Cerebellum (tissue), 4 donors: ENCODE measurements at places on chromosomes 4 and X. TPM values are rescaled to one million over a fixed set of nuclear protein-coding genes. Genes with fewer than 3 reads are reported as not detected.

Gene IL21
- not detected for total RNA-seq

Gene ZNF827
- 30.5 TPM for total RNA-seq

Gene NPY5R
- 4.5 TPM for total RNA-seq

DNA sequence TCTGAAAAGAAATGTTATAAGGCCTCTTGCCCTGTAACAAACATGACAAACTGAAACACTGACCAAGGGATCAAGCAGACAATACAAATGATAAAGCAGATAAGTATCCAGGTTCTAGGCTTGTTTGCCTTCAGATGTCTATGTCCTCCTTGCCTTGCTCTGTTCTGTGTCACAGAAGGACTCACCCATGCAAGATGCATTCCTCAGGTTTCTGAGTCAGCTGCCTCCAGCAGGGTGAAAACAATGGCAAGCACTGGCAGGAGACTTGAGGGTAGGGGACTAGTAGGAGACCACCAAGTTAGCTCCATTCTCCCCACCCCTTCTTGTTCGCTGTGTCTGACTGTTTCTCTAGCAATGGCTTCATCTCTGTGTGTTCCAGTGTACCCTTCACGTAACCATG, 76.6 kb upstream of the CXXC4 start:
- no peak for DNase-seq

GRCh38 chr4:16579866-16580265, 318.6 kb downstream of the LDB2 start:
- no peak for DNase-seq

- no peak for DNase-seq
Measured at GRCh38 chrX:39477031-39477761, 620.6 kb downstream of the BCOR start.

DNA sequence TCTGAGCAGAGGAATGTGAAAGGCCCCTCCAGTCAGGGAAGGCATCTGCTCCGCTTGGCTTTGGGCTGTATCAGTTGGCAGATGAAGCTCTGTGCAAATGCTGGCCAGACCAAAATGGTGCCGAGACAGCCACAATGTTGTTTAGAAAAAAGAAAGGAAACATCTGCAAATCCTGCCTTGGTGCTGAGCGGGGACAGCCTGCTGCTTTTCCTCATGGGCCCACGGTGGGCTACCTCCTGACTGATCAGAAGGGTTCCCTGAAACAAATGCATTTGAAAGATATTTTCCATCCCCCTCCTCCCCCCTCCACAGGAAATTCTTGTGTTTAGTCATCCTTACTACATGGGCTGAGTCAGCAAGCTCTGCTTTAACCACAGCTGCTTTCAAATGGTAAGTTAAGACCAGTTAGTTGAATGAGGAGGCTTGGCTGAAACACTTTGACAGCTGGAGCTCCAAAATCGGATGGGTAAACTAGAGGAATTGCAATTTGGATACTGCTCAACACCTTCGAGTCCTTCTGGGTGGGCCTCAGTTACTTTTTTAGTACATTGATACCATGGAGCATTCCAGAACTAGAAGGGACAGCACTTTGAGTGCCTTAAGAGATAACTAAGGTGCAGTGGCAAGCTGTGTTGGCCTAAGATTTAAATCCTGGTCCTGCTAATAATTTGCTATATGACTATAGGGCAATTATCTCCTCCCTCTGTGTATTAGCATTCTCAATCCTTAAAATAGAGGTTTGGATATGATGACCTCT, 36.0 kb downstream of the PLAC1 start:
- no peak for DNase-seq

- no peak for DNase-seq
Measured at GRCh38 chr4:39124885-39125599, 57.3 kb upstream of the WDR19 start.

DNA sequence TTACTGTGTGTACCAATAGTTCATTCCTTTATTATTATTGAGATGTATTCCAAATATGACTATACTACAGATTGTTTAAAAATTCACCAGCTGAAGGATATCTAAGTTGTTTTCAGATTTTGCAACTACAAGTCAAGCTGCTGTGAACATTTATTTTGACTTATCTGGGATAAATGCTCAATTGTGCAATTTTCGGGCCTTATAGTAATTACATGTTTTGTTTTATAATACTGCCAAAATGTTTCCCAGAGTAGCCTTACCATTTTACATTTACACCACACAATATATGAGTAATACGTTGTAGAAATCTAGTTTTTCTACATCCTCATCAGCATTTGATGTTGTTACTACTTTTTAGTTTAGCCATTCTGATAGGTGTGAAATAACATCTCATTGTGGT, 179.6 kb downstream of the ANTXR2 start:
- no peak for DNase-seq
